ENCODE measurements at places on chromosomes 1 and 21.

DNA sequence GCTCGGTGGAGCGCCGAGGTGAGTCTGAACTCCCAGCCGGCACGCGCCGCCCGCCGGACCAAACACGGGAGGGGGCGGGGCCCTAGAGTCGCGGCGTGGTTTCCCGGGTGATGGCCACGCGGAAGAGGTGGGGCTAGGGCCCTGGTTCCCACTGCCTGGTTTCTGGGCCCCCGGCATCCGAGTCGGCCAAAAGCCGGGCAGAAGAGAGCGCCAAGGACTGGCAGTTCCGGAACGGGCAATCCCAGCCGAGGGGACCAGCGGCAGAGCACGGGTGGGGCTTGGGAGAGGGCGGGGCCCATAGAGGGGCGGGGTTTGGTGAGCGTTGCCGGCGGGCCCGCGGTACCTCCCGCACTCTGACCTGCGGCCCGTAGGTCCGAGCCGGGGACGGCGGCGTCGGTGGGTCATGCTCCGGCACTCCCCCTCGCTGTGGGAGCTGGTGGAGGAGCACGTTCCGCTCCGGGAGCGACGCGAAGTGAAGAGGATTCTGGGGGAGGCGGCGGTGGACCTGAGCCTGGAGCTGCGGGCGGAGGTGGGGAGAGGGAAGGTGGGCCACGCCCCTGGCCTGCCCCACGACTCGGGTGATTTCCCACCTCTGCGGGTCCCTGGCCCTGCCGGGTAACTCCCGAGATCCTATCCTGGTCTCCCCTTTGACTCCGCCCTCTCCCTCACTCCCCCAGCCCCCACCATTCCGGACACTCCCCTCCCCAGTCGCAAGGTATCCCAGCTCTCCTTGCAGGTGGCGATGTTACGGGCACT lies at the start of gene CCDC24:
Gene CCDC24, plus strand, starts transcription at position 124 of the 756 bp plus-strand sequence. Its CDS starts 280 bp downstream, at position 404.
- DNase-seq, result peak; percentile 28

DNA sequence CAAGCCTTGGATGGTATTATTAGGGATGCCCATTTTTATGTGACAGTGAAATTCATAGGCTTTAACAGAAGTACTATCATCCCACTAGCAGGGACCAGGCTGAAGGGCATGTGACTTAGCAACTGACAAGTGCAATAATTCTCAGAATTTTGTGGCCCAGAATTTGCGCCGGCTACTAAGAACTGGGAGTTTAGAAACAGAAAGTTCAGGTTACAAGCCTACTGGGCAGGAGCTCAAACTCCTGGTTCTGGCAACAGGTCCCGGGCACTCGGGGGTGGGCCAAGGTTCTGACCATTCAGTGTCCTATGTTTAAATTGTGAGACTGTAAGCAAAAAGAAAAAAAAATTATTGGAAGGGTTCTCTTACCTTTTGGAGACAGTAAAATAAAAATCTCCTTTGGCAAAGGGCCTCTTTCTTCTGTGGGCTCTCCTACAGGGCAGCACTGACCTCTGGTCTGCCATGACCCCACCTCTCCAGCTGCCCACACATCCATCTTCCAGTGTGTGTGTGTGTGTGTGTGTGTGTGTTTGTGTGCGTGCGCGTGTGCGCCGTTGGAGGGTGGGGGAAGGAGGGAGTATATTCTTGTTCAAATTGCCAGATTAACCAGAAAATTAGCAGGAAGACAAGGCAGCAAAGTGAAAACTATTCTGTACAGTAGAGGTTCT lies 26.1 kb downstream of the IRF2BP2 start:
- DNase-seq, result no peak

DNA sequence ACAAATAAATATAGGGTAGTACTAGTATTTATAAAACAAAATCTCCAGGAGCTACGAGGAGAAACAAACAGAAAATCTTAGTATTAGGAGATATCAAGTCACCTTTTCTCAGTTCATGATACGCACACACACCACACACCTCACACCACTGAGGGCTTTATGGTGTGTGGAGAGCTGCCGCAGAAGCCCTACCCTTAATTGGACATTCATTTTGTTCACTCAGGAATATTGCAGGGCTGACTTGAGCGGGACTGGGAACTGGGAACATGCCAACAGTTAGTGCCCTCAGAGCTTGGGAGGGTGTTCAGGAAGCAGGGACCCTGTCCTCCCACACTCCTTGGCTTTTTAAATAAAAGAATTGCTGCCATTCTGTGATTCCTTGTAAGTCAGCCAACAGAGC lies 386.8 kb downstream of the RYR2 start:
- DNase-seq, result no peak

DNA sequence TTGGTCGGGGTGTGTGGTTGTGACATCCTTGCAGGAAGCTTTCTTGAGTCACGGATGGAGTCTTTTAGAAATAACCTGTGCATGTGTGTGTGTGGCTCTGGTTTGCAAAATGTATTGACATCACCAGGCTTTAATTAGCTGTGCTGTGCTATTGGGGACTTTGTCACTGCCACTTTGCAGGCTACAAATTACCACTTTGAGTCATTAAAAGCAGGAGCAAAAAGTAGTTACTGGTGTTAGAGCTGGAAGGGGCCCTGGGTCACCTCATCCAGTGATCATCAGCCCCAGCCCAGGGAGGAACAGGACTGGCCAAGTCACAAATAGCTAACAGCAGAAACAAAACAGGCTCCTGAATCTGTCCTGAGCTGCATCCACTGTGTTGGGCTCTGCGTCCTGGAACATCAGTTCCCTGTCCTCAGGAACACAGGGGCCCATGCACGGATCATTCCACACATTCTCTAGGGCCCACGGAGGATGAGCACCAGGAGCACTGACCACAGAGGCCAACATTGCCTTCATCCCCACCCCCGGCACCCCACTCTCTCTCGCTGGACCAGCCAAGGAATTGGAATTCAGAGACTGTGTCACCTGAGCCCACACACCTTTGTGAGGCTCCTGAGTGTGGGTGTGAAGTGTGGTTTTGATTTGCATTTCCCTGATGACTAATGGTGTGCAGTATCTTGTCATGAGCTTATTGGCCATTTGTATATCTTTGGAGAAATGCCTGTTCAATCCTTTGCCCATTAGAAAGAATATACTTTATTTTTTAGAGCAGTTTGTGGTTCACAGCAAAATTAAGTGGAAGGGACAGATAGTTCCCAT lies 280.1 kb upstream of the C1orf174 start:
- no peak for DNase-seq

- peak; percentile 54 for DNase-seq
These were observed 170.4 kb upstream of the NR5A2 start for GRCh38 chr1:199857108-199857507.

DNA sequence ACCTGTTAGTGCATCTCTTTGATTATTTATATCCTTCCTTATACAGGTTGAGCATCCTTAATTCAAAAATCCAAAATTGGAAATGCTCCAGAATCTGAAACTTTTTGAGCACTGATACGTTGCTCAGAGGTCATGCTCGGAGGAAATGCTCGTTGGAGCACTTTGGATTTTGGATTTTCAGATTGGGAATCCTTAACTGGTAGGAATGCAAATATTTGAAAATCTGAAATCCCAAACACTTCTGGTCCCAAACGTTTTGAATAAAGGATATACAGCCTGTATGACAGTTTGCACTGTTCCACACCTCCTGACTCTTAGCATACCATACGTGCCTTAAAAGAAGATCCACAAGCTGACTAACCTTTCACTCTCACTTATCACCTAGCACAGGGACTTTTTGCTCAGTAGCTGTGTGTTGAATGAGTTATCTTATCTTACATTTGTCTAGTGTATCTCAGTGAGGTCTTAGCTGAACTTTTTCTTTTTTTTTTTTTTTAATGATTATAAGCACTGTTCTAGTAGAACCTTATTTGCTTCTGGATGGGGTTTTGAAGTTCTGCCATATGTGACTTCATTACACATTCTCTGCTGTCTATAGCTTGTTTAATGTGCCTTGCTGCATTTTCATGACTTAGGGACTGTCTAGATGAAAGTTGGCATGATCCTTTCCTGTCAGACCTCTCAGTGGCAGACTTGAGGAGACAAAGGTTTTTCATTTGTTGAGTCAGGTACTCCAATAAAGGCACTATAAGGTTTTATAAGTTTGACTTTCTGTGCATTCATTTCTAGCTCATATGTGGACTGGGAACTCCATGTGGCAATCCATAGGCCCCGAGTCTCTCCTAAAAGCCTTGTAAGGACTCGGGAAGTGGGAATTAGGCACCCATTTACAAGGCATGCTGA lies 21.6 kb downstream of the PTGFRN start:
- DNase-seq, result no peak

DNA sequence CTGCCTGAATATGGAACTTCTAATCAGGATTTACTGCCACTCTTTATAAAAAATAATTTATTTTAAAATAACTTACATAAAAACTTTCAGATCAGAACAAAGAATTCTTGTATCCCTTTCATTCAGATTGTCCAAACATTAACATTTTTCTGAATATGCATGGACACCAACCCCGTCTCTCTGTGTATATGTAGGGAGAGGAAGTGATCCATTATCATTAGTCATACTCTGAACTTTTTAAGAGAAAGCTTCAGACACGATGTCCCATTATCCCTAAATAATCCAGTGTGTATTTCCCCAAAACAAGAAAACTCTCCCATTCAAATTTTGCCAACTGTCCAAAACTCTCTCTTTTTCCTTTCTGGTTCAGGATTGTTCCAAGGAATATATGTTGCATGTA lies 122.3 kb upstream of the CXADR start:
- no peak for DNase-seq

DNA sequence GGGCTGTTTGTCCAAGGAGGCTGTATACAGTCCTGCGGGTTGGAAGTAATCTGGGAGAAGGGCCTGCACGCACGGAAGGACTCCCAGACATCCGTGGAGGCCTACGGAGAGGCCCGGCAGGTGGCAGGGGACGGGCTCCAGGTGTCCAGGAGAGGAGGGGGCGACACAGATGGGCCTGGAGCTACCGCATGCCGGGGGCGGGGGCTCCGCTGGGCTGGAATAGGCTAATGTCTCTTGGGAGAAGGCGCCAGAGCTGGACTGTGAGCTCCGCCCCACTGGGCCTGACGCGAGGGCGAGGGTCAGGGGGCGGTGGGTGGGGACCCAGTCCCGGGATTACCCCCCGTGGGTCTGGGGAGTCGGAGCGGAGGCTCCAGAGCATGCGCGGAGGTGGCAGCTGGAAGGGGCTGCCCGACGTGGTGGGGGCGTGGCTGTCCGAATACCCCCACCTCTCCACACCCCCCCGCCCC lies 659 bp downstream of the AGO1 start:
- peak; percentile 66 for DNase-seq

- DNase-seq, result no peak
These were observed 29.9 kb downstream of the MRAP start for GRCh38 chr21:32328595-32328994.

DNA sequence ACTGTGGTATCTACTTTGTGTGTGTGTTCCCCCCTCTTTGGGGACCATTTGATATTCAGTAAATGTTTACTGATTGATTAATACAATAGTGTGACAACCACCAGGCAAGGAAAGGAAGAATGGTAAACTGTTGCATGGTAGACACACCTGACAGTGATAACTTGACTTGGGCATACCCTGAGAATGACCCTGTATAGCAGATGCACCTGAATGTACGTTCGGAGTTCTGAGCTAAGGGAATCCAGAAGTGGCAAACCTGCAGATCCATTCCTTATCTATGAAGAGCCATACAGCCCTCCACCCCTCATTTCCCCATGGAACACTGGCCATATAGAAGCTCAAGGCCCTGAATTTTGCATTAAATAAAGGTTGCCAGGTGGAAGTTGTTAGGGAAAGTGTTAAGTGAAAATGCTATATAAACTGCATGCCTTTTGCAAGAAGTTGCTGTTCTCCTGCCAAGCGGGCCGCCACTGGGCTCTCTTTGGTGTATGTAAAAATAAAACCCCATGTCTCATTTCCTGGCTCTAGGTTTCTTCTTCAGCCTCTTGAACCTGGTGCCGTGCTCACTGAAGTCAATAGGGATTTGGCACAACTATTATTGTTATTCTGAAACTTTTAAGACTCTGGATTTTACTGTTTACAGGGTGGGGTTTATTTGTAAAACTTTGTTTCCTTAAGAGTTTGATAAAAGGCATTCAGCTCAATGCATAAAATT lies 32.6 kb upstream of the DENND1B start:
- DNase-seq, result no peak

DNA sequence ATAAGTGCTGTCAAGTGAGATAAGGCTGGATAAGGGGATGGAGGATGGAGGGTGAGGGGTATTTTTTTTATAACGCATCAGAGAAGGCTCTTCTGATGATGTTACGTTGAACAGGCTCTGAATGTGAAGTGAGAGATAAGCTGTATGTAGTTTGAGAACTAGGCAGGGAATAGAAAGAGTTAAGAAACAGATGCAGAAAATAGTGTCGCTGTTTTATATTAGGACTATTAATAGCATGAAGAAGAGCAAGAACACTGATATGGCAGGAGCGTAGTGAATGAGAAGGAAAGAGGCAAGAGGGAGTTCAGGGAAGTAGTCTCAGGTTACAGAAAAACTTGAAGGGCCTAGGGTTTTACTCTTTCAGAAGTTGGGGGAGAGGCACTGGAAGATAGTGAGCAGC lies 59.8 kb downstream of the GPR88 start:
- no peak for DNase-seq

GRCh38 chr1:73604739-73605138 lies 593.2 kb downstream of the LRRIQ3 start:
- no peak for DNase-seq

DNA sequence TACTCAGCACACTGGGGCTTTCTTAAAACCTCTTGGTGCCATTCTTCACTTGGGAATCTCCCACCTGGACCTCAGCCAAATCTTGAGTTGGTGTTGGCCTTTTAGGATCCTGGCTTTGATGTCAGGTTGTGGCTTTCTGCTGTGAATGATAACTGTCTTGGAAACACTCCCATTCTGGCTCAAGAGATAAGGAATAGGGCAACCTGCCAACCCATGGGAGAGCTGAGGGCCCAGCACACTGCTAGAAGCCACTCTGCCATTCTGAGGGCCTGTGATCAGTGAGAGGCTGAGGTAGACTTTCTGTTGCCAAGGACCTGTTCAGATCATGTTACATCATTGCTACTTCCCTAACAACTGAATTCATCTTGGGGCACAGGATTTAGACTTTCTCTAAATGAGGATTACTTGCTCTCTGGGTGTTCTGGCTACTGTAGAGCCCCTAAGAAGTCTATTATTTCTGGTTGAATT lies 45.8 kb downstream of the TTC39A start:
- DNase-seq, result peak; percentile 92

DNA sequence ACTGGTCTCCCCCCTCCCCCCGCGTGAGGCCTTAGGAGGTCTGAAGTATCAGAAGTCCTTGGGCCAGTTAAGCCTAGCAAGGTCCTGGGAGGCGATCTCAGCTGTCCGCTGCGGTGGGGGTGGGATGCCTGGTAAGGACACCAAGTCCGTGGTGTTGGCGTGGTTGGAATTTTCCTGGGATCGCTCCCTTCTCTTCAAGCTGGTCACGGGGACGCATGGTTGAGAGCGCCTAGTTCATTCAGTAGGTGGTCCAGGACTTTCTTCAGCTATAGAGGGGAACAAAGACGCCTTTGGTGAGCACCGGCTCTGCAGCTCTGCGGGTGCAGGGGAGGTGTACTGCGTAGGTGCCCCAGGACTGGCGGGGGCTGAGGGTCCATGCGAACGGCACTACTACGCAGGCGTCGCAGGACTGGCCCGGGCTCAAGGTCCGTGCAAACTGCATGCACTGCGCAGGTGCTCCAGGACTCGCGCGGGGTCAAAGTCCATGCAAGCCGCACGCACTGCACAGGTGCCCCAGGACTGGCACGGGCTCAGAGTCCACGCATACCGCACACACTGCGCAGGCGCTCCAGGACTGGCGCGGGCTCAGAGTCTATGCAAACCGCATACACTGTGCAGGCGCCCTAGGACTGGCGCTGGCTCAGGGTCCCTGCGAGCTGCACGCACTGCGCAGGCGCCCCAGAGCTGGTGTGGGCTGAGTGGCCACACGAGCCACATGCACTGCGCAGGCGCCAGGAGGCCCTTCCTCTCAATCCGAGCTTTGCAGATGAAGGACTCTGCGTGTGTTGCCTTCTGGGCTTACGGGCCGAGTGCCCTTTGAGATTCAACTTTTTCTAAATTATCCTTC lies 36.6 kb upstream of the HMGN1 start:
- peak; percentile 87 for DNase-seq
